Stimulated activated CD4-positive, alpha-beta T cell treated with anti-CD3 and anti-CD28 coated beads, Interleukin-15, amount 100 ng/mL, for 48 hours (primary cell): ENCODE measurements at places on chromosomes 16 and 17.
A peak's percentile ranks its signal among the peaks of the same experiment; 100 is the strongest.

DNA sequence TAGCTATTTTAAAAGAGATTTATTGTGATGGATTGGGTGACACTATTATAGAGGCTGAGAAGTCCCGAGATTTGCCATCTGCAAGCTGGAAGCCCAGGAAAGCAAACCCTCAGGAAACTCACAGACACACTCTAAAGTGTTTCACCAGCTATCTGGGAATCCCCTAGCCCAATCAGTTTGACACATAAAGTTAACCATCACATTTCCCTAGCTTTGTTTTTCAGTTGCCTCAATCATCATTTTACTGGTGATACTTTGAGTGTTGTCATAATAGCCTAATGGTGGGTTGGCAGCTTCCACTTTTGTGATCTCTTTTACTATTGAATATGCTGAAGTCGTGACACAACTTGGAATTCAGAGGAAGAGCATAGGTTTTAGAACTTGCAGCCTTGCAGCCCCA, 1.8 kb downstream of the SGF29 start:
- DNase-seq: no peak

GRCh38 chr16:21083729-21084268, 66.8 kb downstream of the DNAH3 start:
- peak; percentile 30 for DNase-seq

DNA sequence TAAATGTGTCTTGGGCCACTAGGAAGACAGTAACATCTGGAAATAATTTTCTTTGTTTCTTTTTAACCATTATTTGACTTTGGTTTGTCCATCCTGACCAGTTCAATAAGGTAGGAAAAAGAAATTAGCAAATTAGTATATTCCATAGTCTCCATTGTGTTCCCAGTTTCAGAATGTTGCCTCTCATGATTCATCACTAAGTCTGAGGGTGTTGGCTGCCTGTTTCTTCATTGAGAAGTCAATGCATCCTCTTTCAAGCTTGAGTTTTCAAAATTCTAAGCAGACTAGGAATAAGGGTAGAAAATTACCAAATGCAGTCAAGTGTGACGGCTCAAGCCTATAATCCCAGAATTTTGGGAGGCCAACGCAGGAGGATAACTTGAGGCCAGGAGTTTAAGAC, 41.9 kb downstream of the ZFHX3 start:
- DNase-seq: no peak

DNA sequence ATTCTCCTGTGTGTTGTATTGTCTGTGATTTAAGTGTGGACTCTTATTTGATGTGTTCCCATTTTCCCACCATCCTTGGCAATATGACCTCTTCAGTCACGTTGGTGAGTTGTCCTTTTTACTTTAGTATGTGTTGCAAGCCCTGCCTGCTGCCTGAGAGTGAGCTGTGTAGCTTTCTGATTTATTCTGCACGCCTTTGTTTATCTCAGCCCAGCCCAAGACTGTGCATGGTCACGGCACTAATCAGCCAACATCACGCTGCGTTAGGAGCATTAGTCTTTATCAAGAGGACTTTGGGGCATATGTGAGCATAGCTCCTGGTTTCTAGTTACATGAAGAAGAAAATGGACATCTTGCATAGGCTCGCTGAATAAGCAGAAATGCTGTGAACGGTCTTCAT, 6.0 kb downstream of the TOM1L1 start:
- DNase-seq: no peak

DNA sequence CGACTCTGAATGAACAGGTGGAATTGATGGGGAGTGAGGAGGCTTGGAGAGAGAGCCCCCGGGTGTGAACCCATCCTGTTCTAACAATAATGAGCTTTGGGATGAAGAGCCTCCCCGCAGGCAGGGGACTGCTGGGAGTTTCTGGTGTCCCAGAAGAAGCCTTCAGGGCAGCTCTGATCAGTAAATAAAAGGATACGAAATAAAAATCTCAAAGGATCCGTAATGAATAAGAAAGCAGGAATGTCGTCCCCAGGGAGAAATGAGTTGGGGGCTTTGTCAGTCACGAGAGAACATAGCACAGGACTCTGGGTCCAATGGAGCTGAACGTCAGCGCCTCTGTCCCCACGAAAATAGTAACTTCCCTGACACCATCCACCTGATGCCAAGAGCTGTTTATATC, 113.4 kb downstream of the PITPNC1 start:
- no peak for DNase-seq
